Non-pigmented ciliary epithelial cell (primary cell): ENCODE measurements at places on chromosomes 1 and 21.

- no peak for DNase-seq
Measured at GRCh38 chr1:214934045-214934444, 148.5 kb upstream of the KCNK2 start.

DNA sequence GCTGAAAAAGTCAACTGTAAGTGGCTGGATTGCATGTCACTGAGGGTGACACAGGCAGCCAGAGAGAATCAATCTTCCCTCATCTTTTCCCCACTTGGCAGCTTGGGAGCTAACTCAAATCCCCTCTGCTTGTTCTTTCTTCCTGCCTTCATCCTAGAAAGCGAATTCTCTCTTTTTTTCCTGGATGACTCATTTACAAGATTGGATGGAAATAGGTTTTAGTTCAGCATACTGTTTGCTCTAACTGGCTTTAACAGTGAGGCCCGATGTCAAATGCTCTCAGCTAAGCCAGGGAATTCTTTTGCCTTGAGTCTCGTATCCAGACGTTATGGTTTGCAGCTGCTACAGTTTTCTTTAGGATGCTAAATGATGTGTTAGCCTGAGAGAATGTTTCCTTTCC is 72.7 kb downstream of the HUNK start:
- DNase-seq: no peak

GRCh38 chr21:43585924-43586413 is 73.3 kb downstream of the HSF2BP start:
- peak; percentile 99 for DNase-seq

DNA sequence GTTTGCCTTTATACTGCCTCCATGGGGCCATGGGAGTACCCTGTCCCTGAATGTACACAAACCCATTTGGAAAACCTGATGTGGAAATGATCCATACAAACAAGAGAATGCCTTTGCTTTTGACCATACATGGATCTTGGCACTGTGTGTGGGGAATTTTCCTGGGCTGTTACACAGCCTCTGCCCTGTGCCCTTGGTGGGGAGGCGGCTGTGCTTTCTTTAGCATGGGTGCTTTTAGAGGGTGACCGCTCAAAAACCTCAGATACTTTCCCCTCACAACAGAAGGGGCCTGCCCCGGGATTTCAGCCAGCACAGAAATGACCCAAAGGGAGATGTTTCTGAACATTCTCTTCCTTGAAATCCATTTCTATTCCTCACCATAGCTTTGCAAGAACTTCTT is 194.8 kb downstream of the LMO4 start:
- DNase-seq: no peak

GRCh38 chr1:44985747-44986359 is 542 bp downstream of the EIF2B3 start:
- DNase-seq: no peak

DNA sequence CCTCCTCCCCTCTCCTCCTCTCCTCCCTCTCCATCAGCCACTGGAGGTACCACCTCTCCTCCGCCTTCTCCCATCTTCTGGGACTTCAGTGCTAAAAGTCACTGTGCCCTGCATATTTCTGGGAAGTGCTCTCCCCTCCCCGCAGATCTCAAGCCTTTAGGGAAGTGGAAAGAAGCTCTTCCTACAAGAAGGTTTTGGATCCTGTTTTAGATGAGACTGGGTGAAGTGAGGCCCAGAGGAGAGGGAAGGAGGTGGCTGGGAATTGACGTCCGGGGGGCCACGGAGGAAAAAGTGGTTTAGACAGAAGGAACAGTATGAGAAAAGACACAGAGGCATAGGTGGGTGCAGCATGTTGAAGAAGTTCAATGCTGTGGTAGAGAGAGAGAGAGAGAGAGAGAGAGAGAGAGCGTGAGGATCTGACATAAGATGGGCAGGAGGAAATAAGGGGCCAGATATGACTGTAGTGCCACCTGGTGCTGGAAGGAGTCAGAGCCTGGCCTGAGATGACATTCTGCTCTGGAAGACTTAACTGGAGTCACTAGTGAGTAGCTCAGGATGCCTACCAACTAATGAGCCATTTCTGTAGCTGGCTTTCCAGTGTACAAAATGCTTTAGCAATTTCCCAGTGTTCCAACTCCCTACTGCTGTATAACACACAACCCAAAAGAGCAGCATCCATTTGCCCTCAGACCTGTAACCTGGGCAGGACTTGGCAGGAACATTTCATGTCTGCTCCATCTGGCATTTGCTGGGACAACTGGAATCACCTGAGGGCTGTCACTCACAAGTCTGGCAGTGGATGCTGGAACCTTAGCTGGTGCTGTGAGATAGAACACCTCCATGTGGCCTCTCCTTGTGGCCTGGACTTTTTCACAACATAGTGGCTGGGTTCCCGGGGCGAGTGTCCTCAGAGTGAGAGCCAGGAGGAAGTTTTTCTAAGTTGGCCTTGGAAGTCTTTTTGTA is 16.6 kb upstream of the ZSCAN20 start:
- peak; percentile 70 for DNase-seq

DNA sequence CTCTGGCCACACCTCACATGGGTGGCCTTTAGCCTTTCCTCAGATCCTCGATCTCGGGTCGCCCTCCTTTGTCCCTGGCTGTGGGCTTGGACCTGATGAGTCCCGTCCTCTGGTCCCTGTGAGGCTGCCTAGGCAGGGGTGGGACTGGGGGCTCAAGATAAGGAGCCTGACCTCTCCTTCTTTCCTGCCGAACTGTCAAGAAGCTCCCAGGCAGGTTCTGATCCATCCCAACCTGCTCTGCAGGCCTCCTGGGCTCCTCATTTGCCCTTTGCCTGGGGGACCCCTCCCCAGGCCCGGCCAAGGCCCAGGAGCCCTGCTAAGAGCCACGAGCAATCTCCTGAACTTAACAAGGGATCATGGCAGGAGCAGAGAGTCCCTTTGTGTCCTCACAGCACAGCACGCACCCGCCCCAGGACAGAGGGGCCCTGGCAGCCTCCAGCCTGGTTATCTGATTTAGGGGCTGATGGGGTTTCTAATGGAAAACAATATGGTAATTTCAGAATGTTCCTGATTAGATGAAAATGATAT is 82.4 kb upstream of the POU3F1 start:
- DNase-seq: no peak

DNA sequence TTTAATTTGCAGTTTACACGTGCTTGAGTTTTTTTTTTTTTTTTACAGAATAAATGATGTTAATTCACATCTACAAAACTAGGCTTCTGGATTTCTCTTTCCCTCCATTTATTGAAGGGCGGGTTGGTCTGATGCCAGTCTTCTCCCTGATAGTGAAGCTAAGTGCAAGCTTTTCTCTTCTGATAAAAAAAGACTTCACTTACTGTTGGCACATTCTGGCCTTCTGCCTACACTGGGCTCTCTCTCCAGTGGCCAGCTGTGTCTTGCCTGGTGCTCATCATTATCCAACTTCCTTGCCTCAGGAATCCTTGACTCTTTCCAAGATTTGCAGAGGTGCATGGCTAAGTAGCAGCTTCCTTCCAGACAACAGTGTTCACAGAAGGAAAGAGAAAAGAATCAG is 7.6 kb upstream of the RAP1A start:
- no peak for DNase-seq

GRCh38 chr1:23742670-23743286 is 493 bp upstream of the ELOA start:
- DNase-seq: no peak

DNA sequence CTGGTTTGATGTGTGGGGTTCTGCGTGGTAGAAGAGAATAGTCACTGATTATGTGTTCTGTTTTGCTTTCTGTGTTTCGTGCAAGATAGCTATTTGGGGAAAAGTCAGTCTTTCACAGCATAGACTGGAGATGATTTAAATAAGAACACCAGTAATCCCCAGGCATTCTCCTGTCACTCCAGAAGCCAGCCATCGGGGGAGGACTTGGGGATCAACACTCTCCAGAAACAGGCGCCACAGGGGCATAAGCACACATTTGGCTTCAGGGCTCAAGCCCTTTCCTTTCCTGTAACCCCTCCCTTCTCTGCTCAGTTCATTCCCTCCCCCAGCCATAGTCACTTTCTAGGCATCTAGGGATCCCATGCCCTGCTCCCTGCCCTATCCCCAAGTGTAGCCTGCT is 97.3 kb upstream of the BEND5 start:
- DNase-seq: no peak

GRCh38 chr1:180119837-180120236 is 34.8 kb upstream of the QSOX1 start:
- no peak for DNase-seq
